ENCODE measurements at places on chromosomes 6 and 20.

DNA sequence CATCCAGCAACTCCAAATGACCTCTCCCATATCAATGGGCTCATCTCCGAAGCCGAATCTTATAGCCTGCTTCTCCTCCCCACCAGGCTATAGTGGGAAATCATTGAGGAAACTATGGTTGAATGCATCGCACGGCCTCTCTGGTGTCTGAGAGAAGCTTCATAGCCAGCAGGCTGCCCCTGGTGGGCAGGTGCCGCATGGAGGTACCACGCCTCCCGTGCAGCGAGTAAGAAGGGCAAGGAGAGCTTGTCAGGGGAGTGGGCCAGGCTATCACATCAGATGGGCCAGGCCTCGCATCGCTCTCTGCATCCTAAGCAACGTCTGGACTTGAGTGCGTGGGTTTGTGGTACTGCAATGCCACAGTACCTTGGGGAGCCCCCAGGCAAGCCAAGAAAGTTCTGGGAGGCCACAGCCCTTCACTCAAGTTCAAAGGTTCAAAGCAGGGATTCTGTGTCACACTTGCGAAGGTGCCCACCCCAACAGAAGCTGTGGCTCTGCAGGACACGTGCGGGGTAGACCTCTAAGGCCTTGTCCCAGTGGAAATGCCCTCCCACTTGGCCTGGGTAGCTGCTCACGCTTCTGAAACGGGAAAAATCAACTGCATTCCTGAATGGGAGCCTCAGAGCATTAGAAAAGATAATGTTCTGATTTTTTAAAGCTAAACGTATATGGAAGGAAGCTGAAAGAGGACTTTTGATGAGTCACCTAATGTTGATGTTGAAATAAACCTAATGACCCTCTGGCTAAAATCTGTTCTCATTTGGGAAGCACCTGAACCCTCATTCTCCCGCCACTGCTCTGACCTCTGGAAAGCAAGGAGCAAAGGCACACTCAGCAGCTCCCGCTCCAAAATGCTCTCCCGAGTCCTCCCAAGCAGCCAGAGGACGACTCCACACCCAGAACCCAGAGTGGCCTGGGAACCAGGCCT lies 8.4 kb upstream of the IRF4 start:
- DNase-seq, result no peak

- DNase-seq, result no peak
Measured at GRCh38 chr20:13953227-13953626, 37.2 kb downstream of the SEL1L2 start.

DNA sequence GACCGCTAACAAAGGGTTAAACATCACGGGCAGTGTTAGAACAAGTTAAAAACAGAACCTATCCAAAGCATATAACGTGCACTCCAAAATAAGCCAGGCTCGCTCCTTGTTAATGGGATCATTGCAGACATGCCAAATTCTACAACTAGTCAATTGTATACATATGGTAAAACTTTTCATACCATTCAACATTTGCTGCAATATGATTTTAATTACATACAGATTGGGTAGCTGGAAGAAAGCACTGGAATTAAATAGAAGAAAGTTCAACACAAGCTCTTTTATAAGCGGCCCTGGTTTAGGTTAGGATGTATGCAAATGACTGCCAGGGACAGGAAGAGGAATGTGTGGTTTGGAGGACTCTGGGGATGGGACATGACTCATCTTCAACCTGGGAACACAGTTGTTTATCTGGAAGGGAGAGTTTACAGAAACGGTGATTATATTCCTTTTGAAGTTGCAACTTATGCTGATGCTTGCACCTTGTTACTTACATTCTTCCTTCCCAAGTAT lies 62.5 kb upstream of the TIAM2 start:
- no peak for DNase-seq

DNA sequence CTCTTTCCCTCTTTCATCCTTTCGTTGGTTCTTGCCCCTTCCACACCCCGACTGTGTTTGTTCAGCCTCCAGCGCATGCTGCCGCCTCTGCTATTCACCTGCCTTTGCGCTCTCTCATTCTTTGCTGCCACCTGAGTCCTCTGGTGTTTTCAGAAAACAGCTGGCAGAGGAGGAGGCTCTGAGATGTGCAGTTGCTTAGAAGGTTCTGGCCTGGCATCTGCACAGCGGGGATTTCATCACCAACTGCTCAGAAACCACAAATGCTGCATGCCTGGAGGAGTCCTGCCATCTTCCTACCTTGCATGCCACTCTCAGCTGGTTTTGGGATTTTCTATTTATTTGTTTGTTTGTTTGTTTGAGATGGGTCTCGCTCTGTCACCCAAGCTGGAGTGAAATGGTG lies 39.2 kb upstream of the CLDN20 start:
- no peak for DNase-seq

DNA sequence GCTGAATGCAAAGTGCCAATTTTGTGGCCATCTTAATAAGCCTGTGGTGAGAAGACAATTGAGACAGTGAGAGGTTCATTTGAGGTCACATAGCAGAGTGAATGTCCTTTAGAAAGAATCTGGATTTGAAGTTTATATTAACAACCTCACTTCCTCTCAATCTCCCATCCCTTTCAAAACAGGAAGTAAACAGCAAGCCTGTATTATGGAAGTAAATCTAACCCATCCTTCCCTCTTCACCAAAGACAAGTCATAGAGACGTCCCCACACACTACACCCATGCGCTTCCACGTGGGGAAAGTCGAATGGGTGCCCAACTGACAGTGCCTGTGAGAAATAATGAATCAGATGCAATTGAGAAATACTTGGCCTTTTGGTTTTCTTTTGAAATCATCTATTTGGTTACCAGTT lies 28.8 kb upstream of the CCND3 start:
- DNase-seq, result no peak

- DNase-seq, result no peak
Measured at GRCh38 chr6:56816370-56816769, 138.5 kb upstream of the BEND6 start.

GRCh38 chr6:159682295-159682694 lies 10.7 kb downstream of the SOD2 start:
- no peak for DNase-seq

GRCh38 chr6:156791320-156791850 lies 14.2 kb downstream of the ARID1B start:
- no peak for DNase-seq

- DNase-seq, result no peak
Measured at GRCh38 chr20:24954566-24954965, 5.5 kb downstream of the CST7 start.

- DNase-seq, result no peak
Measured at GRCh38 chr6:135025775-135026174, 28.8 kb downstream of the HBS1L start.

DNA sequence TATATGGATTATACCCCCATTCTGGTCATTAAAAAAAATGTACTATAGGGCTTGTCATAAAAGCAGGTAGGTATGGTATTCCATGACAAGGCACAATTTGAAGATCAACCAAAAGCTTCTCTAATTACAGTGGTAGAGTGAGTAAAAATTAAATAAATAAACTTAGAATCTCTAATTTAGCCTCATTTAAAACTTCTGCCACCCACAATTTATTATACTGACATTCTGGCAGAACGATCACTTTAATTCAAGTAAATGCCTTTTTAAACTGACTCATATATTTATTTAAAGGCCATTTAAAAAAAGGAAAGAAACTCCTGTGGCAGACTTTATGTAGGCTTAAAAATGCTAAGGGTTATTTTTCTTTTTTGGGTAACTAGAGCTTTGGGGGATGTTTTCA lies 68.3 kb upstream of the PHACTR2 start:
- DNase-seq, result no peak

GRCh38 chr6:45420083-45420908 lies 42.6 kb upstream of the SUPT3H start:
- DNase-seq, result no peak

DNA sequence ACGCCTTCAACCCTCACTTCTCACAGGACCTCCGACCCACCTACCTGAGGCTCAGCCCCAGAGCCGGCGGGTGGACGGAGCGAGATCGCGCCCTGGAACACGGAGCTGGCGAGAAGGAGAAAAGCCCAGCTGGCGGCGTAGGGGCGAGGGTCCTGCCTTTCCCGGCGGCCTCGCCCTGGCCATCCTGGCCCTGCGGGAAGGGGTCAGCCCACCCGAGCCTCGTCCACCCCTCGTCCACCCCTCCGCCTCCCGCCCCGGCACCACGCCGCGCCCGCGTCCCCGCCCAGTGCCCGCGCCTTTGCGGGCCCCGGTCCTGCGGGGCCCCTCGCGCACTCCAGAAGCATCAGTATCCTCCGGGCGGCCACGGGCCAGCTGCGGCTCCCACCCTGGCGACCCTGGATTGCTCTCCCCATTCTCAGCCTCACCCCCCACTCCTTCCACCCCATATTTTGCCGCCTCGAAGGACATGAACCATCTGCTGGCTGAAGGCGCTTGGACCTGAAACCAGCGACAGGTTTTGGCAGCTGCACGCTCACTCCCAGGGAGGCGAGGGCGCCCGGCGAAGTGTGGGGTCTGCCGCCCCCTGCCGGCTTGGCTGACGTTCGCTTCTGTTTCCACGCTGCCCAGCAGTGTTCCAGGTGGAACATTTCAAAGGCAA lies 65.1 kb downstream of the PLG start:
- no peak for DNase-seq

GRCh38 chr6:56486681-56487080 lies 156.0 kb downstream of the DST start:
- no peak for DNase-seq

DNA sequence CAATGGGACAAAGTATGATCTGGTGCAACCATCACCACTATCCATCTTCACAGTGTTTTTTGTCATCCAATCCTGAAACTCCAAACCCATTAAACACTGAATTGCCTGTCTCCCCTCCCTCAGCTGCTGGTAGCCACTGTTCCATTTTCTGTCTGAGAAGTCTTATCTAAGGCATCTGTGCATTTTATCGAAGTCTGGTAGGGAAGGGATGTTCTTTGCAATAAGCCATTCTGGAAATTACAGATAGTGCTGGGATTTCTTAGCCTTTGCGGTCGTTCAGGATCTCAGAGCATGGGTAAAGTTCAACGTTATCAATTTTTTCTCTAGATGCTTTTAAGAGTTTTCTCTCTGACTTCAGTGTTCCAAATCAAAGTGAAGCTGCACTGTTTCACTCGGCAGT lies 24.1 kb downstream of the KIF25 start:
- no peak for DNase-seq

Data from DND-41 (cell line).